NCI-H526 treated with DMSO at 0.1 percent for 48 hours (cell line): ENCODE measurements at places on chromosomes 11 and 22.

- DNase-seq: no peak
Observed at GRCh38 chr11:26551186-26551801, 20.8 kb downstream of the MUC15 start.

- DNase-seq: no peak
Observed at GRCh38 chr11:132217856-132218255, 847.4 kb downstream of the NTM start.

DNA sequence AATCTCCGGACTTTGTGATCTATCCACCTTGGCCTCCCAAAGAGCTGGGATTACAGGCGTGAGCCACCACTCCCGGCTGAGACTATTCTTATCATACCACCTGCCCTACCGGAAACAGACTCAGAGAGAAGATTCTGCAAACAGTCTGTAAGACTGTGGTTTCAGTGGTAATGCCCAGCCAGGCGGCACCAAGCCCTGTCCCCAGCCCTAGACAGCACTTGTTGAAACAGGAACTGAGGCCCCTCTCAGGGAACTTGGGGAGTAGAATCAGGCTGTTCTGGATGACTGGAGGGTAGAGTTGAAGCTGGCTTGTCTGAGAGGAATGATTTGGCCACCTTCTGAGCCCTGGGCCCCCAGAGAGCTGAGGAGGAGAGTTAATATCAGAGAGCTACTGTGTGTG lies 1.3 kb upstream of the INSC start:
- no peak for DNase-seq

GRCh38 chr11:88015170-88015569 lies 160.1 kb downstream of the RAB38 start:
- DNase-seq: no peak

- DNase-seq: no peak
Observed at GRCh38 chr11:27242591-27242990, 120.4 kb downstream of the CCDC34 start.

GRCh38 chr22:36921309-36922104 lies 8.1 kb downstream of the CSF2RB start:
- DNase-seq: no peak

DNA sequence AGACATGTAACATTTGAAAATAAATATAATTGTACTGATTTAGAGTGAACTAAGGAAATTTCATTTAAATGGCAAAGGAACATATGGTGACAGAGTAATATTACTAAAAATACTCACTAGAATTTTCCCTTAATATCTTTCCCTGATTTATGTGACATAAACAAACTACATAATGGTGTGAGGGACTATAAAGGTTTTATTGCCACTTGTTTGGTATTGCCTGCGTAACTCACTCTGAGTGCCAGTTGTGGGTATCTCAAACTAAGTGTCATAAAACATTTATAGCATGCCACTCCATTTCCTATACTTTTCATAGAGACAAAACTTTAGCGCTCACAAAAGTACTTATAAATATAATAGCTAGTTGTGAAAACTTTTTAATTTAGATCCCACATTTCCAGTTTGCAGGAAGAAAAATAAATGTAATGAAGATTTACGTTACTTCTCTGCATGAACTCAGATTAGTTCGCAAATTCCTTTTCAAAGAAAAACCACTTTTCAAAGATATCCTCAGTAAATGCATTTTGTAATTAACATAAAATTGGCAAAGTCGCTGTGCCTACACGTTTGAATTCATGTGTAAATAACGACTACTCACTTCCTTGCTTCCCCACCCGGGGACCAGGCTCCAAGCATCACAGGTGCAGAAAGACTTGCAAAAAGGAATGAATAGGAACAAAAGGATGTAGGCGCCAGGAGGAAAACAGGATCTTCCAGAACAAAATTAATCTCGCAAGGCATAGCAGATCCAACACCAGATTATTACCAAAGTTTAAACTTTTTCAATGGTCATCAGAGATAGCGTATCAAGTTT lies 1.6 kb upstream of the QSER1 start:
- peak; percentile 76 for DNase-seq

GRCh38 chr11:12331239-12331874 lies 46.0 kb upstream of the PARVA start:
- peak; percentile 85 for DNase-seq

GRCh38 chr11:96222102-96222501 lies 120.9 kb downstream of the MAML2 start:
- DNase-seq: no peak

DNA sequence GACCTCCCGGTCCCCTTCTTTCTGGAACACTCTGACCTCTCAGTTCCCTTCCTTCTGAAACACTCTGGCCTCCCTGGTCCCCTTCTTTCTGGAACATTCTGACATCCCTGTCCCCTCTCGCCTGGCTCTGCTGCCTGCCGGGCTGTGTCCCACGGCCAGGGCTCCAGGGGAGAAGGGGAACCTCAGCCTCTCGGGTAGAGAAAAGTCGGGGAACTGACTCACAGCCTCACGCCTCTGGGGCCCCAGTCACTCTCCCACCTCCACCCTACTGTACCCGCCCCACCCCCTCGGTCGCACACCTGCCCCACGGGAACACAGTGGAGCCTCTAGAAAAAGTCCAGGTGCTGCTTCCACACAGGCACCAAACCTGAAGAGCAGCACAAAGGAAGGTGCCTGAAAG lies 93.3 kb downstream of the BRD1 start:
- no peak for DNase-seq

DNA sequence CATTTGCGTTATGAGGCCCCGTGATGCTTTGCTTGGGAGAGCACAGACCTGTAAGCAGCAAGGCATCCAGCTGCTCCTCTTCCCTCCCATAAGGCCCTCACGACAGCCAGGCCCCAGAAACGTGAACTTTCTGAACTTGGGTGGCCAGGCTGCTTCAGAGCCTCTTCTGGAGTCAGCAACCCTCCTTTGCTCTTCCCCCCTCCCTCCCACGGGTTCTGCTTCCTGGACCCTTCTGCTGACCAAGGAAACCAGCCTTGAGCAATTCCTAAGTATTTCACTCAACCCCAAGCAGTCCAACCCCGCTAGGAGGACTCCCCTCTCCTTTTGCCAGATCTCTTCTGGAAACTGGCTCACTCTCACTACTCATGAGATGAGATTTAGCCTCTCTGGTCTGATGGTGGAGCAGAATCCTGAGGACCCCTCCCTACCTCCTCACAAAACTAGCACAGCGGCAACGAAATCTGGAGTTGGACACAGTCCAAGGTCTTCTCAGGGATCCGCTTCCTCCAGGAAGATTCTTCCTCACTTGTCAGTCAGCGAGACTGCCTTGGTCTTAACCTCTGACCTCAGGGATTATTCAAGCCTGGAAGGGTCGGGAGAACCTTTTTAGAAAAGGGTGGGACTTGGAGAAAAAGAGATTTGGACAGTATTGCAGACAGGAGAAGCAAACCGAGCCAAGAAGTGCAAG lies 86.2 kb downstream of the UBASH3B start:
- no peak for DNase-seq

GRCh38 chr11:69974528-69974927 lies 103.6 kb upstream of the ANO1 start:
- no peak for DNase-seq

DNA sequence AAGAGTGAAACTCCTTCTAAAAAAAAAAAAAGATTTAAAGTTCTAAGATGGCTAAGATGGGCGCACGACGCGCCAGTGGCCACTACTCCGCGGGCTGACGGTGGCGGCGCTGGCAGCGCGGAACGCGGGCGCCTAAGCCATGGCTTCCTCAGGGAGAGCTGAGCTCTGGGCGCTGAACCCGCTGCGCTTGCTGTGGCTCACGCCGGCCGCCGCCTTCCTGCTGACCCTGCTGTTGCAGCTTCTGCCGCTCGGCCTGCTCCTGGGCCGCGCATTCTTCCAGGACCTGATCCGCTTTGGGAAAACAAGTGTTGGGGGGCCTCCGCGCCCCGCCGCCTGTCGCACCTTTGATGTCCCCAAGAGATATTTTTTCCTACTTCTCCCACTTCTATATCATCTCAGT lies 19.5 kb downstream of the OOSP3 start:
- no peak for DNase-seq

DNA sequence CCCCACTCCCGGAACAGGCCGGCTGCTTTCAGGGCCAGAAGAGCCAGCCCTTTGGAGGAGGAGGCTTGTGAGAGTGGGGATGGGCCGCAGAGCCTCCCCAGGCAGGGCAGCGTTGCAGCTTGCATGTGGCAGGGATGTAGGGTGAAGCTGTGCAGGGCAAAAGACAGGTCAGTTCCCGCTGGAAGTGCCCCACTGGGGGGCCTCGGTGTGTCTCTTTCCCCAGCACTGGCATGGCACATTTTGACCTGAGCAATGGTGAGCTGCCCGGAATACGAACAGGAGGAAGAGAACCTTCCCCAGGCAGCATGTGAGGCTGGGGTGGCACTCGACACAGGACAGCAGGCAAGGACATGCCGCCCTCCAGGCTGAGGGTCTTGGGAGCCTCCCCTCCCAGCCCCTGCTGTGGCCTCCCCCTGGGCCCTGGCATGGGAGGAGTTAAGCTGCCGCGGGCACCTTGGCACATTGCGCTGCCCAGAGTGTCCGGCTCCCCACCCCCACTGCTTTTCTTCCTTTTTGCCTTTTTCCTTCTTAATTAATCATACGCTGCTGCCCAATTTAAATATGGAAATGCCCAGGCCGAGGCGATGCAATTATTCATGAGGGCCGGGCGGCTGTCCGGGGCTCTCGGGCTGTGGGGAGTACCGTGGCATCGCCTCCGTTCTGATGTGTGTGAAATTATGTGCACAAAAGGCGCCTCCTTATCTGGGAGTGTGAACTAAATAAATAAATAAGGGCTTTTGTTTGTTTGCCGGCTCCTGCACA lies 76.0 kb upstream of the WNT7B start:
- no peak for DNase-seq

DNA sequence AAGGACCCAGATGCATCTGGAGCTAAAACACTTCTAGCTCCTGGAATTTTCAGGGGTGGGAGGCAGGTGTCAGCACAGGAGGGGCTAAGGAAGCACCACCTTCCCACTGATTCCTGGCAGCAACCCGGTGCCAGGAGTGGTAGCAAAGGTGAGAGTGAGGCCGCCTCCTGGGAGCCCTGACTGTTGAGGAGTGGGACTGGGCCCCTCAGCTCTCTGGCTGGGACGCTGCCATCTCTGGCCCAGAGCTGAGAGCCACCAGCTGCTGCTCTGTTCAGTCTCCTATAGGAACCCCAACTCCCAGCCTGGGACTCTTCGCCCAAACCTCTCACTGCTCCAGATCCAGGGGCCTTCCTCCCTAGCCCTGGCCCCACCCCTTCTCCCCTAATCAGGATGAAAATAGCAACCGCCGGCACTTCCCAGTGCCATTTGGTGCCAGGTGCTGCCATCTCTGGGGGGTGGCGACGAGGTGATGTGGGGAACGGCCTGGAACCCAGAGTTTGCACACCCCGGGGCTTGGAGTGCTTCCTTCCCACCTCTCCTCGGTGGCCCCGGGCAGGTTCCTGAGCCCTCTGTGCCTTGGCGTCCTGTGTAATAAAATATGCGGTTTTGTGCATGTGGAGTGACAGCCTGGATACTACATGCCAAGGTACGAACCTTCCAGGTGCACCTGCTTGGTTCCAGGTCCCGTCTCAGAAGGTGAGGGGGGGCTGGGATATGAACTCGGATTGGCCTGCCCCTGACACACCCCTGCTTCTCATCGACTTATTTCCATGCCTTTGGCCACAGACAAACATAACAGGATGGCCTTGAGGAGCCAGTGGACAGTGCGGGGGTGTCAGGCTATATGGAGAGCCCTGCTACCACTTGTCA lies 35.7 kb upstream of the CELSR1 start:
- no peak for DNase-seq

DNA sequence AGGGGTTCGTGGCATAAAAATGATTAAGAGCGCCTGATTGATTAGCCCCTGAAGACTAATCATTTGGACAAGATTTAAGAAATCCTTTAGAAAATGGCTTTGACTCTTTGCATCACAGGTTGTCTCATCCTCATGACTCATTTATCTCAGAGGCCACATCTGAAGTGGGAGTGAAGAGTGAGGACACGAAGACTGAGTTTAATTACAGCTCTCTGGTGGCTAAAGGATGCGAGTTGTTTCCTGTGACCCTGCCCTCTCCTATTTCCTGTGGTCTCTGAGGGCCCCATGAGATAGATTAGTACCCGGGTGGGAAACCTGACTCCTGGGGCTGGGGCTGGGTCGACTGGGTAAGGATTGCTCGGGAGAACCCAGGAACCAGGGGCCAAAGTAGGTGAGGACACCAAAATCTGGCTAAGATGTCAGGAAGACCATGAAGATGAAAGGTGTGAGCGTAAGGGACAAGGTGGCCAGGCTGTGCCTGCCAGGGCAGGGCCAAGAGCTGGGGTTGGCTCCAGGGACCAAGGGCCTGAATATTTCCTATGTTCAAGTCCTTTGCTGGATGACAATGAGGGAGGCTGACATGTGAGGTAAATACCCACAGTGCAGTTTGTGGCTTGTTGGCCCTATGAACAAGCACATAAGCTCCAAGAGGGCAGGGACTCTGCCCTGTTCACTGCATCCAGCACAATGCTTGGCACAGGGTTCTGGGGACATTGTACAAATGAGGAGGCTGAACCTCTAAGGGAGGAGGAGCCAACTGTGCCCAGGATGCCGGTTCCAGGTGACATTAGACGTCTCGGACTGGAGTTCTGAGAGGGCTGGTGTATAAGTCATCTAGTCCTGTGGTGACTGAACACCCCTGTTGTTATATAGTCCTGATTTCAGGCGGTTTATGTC lies 3.6 kb downstream of the OTOG start:
- DNase-seq: no peak

- no peak for DNase-seq
Observed at GRCh38 chr11:36487619-36488018, 22.5 kb downstream of the TRAF6 start.

DNA sequence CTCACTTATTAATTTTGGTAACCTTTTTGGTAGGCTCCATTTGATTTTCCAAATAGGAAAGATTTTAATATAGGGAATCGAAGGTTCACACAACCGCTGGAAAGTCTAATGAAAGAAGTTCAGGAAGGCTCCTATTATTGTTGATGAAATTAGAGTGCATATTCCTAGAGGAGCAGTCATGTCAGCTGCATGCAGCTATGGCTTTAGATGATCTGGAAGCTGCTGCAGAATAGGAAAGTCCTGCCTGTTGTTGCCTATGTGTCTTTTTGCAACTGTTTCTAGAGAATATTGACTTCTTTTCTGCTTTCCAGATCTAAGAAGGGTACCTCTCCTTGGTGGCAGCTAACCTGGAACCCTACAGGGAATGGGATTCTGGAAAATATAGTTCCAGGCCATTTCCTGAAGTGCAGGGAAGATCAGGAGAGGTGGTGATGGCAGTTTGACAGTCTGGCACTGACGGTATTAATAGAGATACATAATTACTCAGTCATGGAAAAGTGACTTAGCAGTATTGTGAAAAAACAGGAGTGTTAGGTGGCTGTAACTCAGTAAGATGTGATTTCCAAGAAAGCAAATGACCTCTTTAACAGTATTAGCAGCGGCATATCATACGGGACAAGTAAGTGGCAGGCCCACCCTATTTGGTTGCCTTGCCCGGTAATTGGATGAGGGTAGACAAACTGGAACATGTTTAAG lies 54.0 kb downstream of the TNRC6B start:
- DNase-seq: no peak

DNA sequence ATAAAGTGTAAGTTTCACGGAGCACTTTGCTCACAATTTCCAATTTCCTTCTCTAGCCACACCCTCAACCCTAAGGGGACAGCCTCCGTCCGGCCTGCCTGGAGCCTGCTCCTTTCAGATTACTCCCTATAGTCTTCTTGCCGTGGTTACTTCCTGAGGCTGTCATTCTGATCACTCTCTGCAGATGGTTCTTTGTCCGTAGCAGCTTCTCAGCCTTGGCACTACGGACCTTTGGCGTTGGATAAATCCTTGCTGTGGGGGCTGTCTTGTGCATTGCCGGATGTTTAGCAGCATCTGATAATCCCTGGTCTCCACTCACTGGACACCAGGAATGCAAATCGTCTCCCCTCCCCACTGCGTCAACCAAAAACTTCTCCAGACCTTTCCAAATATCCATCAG lies 447.5 kb upstream of the KIRREL3 start:
- DNase-seq: no peak
